Left renal pelvis (tissue), 4 donors: ENCODE measurements at places on chromosomes 3 and 15.

DNA sequence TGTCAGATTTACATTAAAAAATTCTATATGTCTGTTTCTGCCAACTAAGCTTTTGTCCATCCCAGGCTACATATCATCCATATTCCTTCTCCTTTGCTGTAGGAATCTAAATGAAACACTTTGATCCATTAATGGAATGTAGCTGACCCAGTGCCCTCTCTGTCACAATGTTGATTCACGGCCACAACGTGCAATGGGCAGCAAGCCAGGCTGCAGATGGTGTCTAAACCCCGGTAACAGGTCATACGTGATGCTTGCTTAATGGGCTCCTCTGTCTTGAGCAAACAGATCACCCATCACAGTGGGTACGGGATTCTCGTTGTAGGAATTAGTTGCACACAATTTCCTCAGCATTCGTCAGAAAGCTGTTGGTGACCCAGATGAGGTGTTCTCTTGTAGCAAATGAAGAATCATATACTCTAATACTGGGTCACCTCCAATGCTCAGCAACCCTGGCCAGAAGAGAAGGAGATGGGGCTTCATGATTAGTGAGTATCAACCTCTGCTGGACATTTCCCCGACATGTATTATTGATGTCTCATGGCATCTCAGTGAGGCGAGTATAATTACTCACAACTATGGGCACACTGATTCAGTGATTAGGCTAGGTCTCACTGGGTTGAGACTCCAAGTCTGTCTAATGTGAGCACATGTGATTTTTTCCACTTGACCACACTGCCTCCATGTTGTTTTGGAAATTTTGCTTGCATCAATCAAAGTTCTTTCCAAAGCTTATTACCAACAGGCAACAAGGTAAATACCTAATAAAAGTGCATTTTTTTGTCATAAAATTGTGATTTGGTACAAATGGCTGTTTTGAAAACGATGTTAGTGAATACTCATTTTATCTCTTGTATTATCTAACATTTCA lies 12.9 kb upstream of the DCBLD2 start:
- no peak for DNase-seq

- DNase-seq = no peak
Observed at GRCh38 chr3:78644847-78645246, 1123.0 kb downstream of the ROBO1 start.

GRCh38 chr15:31371520-31372240 lies 45.0 kb downstream of the KLF13 start:
- no peak for DNase-seq

GRCh38 chr3:167493244-167493643 lies 19.4 kb upstream of the SERPINI2 start:
- no peak for DNase-seq

DNA sequence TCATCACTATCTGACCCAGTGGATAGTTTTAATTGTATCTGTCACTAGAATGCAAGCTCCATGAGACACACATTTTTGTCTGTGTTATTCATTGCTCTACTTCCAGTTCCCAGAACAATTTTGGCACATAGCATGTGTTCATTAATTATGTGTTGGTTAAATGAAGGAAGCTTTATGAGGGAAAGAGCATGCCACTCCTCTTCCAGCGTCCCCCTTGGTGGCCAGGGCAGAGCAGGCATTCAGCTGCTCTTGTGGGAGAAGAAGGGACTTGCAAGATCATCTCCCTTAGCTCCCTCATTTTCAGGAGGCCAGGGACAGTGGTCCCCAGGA lies 489 bp upstream of the GALNT15 start:
- no peak for DNase-seq

DNA sequence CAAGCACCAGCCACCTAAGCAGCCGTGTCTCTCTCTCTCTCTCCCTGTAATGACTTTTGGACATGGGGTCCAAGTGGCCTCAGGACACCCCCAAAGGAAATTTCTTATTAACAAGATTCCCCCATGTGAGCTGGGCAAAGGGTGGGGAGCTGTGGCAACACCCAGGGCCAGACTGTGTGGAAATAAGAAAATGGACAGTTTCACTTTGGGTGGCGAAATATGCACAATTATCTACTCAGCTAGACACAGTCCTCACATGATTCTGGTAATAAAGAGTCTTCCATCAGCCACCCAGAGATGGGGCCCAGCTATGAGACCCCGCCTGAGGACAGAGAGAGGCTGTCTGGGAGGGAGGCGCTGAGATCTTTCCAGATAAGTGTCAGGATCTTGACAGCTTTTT lies 96.8 kb upstream of the TPM1 start:
- no peak for DNase-seq

DNA sequence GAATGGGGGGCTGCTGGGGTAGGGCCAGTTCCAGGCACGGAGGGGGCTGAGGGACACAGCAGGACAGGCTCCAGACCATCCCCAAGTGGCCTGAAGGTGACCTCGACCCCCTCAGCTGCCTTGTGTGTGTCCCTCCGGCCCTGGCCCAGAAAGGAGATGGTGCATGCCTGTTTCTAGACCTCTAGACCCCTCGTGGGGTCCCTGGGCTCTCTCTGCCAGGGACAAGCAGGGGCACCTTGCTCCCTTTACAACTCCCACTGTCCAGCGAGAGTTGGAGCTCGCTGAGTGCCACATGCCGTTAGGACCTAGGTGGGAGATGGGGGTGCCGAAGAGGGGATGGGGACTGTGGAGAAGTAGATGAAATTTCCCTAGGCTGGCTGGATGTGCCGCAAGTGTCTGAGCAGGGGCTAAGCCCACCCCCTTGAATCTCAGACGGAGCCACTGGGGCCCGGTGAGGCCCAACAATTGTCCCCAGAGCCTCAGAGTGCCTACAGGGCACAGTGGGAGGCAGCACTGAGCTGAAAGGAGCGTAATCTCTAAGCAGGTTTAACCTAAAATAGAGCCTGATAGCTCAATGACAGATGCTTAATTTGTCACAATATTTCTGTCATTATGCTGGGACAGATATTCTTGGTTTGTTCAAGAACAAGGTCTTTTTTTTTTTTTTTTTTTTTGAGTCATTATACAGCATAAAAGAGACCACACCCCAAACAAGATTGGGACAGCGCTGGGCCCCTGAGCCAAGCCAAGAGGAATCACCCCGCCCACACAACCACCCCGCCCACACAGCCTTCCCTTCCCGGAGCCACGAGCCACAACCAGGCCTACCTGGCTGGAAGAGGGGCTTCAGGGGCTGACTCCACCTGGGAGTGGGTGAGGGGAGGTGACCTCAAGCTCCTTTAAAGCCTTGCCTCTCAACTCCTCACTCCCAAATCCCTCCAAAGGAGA lies 23.6 kb upstream of the KLF13 start:
- no peak for DNase-seq

DNA sequence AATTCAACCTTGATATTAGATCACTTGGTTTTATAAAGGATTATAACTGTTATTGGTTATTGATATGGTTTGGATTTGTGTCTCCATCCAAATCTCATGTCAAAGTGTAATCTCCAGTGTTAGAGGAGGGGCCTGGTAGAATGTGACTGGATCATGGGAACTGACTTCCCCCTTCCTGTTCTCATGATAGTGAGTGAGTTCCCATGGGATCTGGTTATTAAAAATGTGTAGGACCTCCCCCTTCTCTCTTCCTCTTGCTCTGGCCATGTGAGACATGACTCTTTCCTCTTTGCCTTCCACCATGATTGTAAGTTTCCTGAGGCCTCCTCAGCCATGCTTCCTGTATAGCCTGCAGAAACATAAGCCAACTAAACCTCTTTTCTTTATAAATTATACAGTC lies 136.0 kb upstream of the UBE2E2 start:
- no peak for DNase-seq
